Fibroblast of the conjunctiva (primary cell): ENCODE measurements at places on chromosomes 4 and X.

DNA sequence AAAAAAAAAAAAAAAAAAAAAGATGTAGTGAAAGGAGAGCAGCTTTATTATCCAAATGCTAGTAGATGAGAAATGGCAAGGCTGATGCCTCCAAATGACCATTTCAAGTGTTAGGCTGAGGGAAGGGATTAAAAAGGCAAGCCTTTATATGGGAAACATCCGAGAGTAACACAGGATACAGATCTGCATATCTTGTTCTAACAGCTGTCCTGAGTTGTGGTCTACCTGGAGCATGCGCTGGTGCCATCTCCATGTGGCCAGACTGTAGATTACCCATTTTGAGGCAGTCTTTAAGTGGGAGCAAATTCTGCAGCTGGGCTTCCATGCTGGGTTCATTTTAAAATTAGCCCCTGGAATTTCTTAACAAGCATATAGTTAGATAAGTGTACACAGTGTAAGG is 26.0 kb upstream of the ELF2 start:
- DNase-seq, result no peak

DNA sequence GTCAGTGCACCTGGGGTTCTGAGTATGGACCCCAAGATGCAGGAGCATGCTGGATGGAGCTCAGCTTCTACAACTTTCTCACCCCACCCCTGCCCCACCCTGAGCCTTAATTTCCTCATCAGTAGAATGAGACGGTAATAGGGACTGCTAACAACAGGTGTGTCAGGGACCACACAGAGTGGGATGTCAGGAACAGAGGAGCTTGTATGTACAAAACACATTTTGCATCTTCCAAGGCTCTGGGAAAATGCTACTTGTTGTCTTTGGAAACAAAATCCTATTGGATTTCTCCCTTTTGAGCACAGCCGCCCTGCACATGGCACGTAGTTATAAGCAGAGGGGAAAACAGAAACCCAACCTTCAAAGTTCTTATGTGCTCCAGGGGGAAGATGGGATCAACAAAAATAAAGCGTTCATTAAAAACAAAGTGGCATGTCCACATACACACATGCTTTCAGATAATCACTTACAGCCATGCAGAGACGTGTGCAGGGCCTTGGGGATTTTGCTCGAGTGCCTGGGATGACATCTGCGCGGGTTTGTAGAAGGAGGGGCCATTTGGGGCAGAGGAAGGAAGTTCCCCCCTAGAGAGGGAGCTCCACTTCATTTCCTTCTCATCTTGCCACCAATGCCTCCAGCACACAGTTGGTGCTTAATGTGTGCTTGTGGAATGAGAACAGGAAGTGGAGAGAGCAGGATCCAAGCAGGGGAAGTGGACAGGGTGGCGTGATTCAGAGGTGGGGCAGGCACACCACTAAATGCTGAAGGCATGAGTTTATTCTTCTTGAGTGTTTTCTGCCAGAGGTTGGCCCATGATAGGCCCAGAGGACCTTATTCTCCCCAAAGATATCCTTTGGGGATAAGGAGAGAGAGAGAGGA is 138.9 kb downstream of the SMIM20 start:
- no peak for DNase-seq

GRCh38 chr4:173074501-173074946 is 94.1 kb upstream of the GALNT7 start:
- DNase-seq, result peak; percentile 8

DNA sequence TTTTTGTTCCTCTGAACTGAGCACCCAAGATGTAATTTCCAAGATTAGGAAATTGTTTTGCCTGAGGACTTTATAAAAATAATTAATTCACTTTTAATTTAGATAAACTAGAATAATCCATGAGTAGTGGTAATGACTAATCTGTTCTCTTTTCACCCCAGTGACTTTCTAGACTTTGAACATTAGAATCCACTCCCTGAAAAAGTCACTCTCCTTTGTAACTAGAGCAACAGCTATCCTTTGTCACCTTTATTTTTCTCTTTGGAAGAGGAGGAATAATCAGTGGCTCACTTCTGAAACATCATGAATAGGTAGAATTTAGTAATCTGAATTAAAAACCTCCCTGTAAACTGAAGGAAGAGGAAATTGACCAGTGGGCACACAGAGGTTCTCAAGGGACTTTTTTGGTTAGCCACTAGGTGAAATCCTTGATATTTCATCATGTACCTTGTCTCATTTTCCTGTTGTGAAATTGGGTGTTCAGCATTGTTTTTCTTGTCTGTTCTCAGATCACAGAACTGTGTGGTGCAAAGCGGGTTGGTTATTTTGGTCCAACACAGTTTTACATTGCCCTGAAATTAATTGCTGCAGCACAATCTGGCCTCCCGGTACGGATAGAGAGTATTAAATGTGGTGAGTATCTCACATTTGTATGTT is 59.4 kb downstream of the REPS2 start:
- peak; percentile 2 for DNase-seq

DNA sequence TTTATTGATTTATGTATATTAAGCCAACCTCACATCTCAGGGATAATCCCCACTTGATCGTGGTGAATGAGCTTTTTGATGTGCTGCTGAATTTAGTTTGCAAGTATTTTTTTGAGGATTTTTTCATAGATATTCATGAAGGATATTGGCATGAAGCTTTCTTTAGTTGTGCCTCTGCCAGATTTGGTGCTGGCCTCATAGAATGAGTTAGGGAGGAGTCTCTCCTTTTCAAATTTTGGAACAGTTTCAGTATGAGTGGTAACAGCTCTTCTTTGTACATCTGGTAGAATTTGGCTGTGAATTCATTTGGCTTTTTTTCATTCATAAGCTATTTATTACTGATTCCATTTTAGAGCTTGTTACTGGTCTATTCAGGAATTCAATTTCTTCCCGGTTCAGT is 197.2 kb upstream of the NDST4 start:
- DNase-seq, result no peak
